ENCODE measurements at places on chromosomes 13 and 19.

GRCh38 chr13:24997367-24997967 is 98.5 kb upstream of the PABPC3 start:
- DNase-seq: no peak

- DNase-seq: no peak
Observed at GRCh38 chr13:42654212-42654611, 80.3 kb downstream of the TNFSF11 start.

GRCh38 chr13:62137629-62138405 is 722.2 kb upstream of the PCDH20 start:
- DNase-seq: no peak

DNA sequence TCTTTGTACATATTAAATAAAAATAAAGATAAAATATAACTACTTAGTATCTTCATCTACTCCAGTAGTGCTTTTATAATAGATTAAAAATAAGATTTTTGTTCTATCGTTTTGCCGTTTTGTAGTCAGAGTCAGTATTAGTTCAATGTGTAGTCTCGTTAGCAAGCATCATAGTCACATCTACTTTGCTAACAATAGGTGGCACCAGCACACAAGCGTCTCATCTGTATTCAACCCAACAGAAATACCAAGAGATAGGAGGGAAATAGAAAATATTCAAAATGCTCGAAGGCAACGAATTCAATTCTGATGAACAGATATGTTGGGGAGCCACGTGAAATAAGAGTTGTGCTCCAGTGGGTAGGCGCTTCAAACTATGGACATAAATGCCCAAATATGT is 21.4 kb upstream of the MICU2 start:
- DNase-seq: no peak

DNA sequence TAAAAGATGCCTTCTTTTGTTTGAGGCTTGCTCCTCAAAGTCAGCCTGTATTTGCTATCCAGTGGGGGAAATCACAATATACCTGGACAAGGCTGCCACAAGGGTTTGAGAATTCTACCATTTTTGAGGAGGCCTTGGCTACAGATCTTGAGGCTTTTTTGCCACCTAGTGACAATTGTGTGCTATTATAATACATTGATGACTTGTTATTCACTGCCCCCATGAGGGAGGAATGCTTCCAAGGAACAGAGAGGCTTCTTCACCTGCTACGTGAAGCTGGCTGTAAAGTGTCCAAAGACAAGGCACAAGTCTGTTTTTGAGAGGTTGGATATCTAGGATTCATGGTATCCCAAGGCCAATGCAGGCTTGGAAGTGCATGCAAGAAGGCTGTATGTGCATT is 72.5 kb downstream of the ZNF708 start:
- no peak for DNase-seq

DNA sequence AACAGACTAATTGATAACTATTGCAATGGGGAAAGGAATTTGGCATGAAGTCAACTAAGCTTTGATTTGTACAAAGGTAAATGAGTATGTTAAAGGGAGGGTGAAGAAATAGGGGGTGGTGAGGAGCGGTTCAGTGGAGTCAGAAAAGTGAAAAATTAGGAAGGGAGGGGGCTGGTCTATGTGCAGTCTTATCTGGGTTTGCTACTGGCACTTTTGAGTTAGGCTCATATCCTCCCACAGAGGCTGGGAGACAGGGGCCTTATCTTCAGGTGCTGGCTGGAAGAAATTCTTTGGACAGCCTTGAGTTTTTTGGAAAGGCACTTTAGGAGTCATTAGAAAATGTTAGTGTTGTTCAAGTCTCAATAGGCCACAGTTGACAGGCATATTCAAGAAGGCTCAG is 11.1 kb downstream of the ZNF302 start:
- DNase-seq: no peak

DNA sequence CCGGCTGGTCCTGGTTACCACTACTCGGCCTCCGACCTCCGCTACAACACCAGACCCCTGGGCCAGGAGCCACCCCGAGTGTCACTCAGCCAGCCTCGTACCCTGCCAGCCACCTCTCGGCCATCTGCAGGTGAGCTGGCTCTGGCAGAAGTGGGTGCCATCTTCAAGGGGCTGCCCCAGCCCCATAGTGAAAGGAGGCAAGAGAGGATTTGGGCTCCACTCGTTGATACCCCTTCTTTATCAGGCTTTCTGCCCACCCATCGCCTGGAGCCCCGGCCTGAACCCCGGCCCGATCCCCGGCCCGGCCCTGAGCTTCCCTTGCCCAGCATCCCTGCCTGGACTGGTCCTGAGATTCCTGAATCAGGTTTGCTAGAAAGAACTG is 7.1 kb downstream of the LTBP4 start:
- DNase-seq: no peak

DNA sequence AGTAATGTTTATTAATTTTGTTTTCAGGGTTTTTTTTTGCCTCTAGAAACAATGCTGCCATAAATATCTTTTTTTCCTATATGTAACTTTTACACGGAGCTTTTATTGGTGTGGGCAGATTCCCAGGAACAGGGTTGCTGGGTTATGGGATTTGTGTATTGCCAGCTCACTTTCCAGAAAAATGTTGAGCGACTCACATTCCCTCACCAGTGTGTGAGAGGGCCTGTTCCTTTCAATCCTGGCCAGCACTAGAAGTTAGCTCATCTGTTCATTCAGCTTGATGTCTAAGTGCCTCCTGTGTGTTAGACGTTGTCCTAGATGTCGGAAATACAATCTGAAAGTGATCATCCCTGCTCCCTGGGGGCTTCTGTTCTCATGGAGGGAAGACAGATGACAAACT is 2.6 kb downstream of the ZNF71 start:
- no peak for DNase-seq

- DNase-seq: no peak
Observed at GRCh38 chr19:44644402-44645016, 799 bp downstream of the PVR start.

DNA sequence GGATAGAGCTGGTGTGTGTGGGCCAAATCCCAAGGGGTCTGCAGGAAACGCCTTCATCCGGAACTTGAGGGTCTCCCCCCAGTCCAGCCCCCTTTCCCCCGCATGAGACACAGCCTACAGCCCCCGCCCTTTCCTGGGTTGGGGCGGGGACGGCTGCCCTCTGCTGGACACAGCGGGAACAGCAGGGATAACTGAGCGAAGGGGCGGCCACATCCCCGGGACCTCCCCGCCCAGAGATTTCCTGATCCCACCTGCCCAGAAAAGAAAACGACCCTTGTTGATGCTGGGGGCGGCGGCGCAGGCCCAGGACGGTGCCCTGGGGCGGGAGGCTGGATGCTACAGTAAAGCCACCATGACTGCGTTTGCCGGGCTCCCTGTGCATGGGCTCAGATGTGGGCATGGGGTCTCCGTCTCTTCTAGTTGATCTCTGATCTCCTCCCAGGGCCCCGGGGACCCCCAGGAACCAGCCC is 14.2 kb downstream of the ONECUT3 start:
- DNase-seq: no peak

- DNase-seq: no peak
Observed at GRCh38 chr13:64413529-64413928, 2816.6 kb downstream of the PCDH9 start.

DNA sequence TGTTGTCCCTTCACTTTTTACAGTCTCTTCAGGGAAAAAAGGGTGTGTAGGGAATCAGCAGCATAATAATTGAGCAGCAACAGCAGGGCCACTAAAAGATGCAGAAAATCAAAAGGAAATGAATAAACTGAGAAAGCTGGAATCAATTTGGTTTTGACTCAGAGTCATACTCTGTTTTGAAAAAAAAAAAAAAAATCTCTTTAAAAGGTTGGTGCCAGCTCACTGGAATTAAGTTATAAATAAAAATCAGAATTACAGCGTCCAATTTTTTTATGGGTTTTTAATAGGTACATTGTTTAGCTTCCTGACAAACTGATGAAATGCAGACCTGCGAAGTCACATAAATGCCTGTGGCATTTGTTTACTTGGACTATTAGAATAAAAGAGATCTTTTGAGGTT is 231.9 kb downstream of the COG6 start:
- DNase-seq: no peak

- DNase-seq: no peak
Observed at GRCh38 chr19:33445442-33446329, 72.2 kb downstream of the CEBPG start.

DNA sequence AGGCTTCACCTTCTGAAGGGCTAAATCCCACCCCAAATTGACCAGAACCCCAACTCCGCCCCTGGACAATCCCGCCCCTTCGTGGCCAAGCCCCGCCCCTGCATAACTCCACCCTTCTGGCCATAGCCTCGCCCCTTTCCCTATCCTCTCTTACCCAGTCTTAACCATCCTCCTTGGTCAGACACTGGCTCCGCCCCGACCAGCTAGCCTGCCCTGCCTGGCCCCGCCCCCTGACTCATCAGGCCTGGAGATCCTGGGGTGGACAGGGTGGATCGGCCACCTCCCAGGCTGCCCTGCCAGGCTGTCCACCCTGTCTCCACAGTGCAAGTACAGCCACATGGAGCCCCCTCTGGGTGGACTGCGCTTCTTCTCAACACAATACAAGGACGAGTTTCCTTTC is 8.0 kb upstream of the ZNF358 start:
- peak; percentile 50 for DNase-seq

DNA sequence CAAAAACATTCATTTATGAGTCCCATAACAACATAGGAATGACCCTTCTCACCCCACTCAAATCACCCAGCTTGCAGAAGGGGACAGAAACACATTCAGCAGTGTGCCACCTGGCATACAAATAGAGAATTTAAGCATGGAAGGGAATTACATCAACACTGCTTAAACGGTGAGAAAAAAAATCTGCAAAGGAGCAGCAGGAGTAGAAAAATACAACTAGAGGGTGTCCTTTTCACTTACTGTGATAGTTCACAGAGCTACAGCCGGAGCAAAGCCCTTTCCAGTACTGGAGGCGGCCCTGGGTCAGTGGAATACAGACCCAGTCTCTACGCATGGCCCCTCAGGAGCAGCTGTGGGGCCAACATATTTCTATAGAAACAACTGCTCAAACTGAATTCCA is 764.3 kb upstream of the ARGLU1 start:
- no peak for DNase-seq

- DNase-seq: no peak
Observed at GRCh38 chr19:51427201-51427600, 9.8 kb upstream of the SIGLEC10 start.

DNA sequence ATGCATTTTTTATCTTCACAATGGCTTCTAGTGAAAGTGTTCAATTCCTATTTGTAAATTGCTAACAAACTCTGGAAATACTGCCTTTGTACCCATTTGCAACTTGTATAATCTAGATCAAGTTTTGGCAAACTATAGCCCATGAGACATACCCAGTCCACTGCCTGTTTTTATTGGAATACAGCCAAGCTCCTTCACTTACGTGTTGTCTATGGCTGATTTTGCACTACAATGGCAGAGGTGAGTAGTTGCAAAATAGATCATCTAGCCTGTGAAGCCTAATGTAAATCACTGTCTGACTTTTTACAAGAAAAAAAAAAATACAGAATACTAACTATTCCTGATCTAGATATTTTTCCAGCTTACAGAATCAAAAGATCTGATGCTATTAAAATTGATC is 37.1 kb downstream of the DZIP1 start:
- DNase-seq: no peak

- no peak for DNase-seq
Observed at GRCh38 chr13:49064476-49064875, 88.8 kb downstream of the FNDC3A start.

DNA sequence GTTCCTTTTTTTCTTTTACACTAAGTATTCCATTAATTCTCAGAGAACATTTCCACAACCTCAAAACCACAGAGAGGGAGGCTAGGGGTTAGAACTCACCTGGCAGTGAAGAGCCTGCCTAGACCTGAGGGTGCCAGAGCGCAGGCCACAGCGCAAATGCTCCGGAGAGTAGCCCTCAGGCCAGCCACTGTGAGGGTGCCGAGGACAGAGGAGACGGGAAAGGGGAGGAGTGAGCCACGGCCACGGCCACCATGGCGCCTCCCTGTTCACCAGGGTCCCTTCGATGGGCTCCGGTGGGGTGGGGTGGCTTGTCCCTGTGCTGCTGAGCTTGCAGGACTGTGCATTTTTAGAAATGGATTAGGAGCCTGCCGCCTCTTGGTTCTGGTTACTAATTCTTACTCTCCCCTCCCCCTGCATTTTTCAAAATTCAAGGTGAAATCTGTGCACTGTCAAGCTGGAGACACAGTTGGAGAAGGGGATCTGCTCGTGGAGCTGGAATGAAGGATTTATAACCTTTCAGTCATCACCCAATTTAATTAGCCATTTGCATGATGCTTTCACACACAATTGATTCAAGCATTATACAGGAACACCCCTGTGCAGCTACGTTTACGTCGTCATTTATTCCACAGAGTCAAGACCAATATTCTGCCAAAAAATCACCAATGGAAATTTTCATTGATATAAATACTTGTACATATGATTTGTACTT is 58.8 kb downstream of the GGACT start:
- no peak for DNase-seq

- DNase-seq: no peak
Observed at GRCh38 chr13:51222686-51223559, 725 bp downstream of the FAM124A start.
